ENCODE measurements at places on chromosomes 7 and 10.

GRCh38 chr7:6078548-6078947, 47.4 kb downstream of the ANKRD61 start:
- DNase-seq, result no peak

- DNase-seq, result no peak
These were observed 701.2 kb upstream of the IGFBP3 start for GRCh38 chr7:46622251-46622650.

DNA sequence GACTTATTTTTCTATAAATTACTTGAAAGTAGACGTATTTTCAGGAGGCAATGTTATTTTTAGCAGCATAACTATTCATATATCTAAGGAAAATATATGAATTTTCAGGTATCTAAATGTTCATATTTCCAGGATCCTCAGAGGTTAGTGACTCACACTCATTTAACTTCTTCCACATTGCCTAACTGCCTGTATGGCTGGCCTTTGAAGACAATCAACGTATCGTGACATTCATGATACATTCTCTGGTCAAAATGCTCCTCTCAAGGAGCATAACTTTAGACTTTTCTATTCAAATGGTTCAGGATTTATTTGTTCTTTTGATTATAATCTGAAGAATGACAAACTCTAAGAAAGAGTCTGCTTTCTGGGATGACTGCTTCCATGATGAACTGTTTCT, 89.3 kb downstream of the SEMA3C start:
- no peak for DNase-seq

- DNase-seq, result no peak
These were observed 82.6 kb downstream of the CPEB3 start for GRCh38 chr10:92208157-92208720.

- no peak for DNase-seq
These were observed 63.4 kb downstream of the DAGLB start for GRCh38 chr7:6384327-6384726.

GRCh38 chr7:15625466-15625865, 61.0 kb downstream of the MEOX2 start:
- no peak for DNase-seq

GRCh38 chr10:91589015-91589657, 43.7 kb downstream of the PPP1R3C start:
- peak; percentile 85 for DNase-seq

GRCh38 chr7:136687693-136688322, 180.6 kb upstream of the CHRM2 start:
- peak; percentile 13 for DNase-seq

GRCh38 chr10:132297526-132297925, 10.2 kb downstream of the STK32C start:
- DNase-seq, result no peak

DNA sequence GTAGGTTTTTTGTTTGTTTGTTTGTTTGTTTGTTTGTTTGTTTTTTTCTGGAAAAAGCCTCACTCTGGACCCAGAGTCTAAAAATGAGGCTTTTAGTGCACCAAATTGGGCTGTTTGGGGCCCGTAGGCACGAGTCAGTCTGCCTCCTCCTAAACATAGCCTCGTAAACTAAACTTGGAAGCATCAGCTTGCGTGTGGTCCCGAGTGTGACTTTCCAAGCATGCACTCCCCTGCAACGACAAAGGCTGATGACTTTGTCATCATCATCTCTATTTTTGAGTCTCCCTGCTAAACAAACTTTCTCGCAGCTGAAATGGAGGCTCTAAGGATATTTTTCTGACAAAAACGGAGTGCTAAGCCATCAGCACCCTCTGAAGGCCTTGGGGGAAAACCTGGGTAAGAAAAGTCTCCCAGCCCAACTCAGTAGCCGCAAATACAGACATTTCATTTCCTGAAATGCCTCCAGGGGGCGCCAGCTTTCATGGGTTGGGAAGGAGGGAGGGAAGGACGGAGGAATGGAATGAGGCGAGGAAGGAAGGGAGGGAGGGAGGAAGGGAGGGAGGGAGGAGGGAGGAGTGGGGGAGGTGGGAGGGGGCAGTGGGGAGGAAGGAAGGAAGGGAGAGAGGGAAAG, 245.9 kb downstream of the KCNMA1 start:
- peak; percentile 85 for DNase-seq

Data from A172 (cell line).